ENCODE measurements at places on chromosomes 4 and X.

DNA sequence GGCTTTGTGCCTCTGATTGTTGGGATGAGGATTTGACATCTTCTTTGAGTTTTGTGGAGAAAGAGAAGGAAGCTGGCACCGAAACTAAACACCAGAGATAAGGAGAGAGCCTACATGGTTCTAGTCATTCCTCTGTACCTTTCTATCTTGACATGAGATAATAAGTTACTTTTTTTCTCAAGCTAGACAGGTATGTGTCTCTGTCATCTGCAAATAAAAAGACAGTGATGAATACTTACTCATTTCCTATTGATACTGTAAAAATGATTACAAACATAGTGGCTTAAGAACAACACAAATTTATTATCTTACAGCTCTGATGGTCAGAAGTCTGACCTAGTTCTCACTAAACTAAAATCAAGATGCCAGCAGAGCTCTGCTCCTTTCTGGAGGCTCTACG, 1391.2 kb downstream of the STIM2 start:
- no peak for DNase-seq

DNA sequence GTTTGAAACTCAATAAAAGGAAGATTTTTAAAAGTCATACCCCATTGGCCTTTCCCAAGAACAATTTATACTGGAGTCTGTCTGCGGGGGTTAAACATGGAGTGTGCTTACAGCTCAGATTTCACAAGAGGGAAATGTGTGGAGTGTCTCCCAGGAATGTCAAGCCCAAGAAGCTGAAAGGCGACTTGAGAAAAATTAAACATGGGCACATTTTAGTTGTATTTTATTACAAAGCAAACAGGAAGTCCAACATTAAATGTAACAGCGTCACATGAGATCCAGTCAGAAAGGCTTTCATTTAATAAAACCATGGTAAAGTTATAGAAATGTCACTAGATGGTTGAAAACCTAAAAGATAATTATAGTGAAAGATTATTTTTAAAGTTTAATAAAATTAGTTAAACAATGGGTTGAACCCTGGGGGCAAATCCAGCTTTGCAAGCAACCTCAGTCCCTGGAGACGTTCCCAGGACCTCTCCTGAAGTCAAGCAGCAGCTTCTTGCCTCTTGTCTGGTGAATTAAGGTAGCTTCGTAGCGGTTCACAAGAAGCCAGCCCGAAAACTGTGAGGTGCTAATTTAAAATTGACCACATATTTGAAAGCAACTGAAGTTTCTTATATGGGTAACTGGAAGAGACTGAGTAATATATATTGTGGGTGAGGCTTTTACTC, 168.4 kb upstream of the EDNRA start:
- no peak for DNase-seq

DNA sequence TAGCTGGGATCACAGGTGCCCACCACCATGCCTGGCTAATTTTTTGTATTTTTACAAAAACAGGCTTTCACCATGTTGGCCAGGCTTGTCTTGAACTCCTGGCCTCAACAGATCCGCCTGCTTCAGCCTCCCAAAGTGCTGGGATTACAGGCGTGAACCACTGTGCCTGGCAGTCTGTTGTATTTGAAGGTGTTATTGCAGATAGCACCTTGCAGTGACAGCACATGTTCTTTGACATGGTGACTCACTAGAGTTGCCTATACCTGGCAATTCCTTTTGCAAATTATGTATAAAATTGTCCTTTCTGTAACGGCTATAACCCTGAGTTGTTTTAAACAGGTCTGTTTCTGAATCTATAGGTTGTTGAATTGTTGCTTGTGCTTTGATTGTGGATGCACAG, 7.9 kb downstream of the OGT start:
- DNase-seq: no peak

- DNase-seq: no peak
These were observed 62.5 kb upstream of the TMEM164 start for GRCh38 chrX:109940411-109940810.

DNA sequence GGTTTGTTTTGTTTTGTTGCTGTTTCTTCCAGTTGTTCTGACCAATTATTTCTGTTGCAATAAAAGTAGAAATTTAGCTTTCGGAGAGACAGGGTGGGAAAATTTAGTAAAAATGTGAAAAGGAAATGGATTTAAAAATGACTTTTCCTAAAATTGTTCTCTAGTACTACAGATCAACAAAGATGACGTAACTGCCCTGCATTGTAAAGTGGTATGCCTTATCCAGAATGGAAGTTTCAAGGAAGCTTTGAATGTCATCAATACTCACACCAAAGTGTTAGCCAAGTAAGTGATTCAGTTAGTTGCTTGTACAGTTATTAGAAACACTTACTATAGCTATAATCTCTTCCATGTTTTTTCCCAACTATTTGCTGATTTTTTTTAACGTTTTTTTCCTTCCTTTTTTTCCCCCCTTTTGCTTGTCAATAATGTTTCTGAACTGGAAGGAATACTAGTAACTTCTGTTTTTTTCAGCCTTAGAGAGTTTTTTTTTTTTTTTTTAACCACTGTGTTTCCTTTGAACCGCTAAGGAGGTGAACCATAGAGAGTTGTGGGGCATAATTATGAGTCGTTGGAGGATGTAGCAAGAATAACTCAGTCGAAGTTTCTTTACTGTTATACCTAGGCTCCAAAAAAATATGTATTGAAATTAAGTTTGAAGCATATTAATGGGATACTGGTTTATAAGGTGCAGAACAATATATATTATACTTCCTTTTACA, 2.2 kb downstream of the SRP72 start:
- DNase-seq: no peak

DNA sequence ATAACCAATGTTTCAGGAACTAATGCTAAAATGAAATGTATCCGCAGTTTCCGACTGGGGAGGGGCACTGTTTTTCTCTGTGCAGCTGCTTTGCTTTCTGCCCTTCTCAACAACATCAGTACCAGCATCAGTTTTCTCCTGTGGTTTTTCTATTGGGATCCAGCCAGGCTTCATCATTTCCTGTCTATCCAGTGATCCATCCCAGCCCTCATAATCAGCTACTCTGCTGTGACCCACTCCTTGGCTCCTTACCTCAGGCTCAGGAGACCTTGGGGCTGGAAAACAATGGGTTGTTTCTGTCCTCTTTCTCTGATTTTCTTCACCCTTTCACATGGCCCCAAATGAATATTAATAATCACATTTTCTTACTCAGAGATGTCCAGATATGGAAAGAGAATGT, 222.2 kb upstream of the DKK2 start:
- no peak for DNase-seq

- no peak for DNase-seq
These were observed 88.4 kb downstream of the AFF2 start for GRCh38 chrX:148588649-148589310.

DNA sequence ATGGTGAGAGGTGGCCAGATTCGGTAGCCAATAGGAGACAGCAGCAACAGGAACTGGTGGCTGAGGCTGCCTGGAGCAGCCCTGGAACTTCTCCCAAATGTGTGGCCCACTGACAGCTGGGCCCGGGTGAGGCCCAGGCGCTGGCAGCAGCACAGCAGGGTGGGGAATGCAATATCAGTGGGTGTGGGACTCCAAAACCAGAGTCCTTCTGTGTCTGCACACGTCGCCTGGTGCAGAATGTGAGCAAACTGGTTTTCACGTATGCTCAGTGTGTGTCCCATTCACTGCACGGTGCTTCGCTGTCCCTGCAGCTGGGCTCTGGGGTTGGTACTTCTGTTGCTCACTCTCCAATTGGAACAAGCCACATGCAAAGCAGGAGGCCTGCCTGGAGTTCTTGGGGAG, 14.4 kb upstream of the CENPU start:
- no peak for DNase-seq

DNA sequence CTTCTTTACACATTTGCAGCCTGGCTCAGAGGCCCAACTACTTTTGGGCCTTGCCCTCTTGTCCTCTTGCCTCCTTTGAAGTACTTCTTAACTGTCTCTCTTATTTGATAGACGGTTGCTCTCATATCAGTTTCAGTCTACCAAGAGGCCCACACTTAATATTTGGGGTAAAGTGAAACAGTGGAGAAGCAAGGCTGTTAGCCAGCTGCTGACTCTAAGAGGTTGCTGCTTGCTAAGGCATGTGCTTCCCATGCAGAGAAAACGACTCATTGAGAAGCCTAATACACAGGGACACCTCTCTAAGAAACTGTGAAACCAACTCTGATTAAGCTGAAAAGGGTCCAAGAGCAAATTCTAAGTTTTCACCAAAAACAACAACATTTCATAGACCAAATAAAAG, 94.6 kb downstream of the PPP3CA start:
- DNase-seq: no peak

DNA sequence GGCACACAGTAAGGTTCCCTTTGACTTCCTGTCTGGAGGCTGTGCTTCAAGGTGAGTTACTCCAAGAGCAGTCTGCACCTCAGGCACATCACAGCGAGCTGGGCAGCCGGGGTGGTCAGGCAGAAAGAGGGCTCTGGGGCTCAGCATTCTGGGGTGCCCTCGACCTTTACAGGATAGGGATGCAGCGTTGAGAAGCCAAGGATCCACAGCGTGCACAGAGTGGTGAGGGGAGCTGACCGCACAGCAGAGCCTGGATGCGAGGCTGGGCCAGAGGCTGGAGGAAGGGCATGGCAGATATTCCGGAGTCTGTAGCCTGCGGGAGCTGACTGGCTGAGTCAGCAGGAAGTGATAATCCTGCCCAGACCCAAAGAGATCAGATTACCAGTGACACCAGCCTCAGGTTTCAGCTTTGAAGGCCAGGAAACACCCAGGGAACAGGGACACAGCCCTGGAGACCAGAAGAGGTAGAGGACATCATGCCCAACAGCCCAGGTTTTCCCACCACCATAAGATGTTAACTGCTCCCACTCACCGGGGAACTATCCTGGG, 38.4 kb upstream of the PDLIM3 start:
- no peak for DNase-seq

DNA sequence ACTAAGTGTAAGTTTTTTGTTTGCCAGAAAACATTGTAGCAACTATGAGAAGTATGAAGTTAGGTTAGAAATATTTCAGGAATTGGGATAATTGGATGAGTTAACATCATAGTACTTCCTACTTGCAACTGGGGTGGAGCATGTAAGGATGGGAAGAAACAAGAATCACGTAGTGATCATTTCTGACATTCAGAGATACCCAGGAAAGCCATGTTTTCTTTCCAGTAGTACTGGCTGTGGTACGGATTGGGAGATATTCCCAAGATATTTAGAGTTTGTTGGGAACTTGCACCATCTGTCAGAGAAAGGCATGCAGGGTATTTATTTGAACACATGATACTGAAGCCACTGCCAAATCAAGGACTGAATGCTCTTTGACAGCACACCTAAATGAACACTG, 87.6 kb upstream of the SLC4A4 start:
- DNase-seq: no peak

DNA sequence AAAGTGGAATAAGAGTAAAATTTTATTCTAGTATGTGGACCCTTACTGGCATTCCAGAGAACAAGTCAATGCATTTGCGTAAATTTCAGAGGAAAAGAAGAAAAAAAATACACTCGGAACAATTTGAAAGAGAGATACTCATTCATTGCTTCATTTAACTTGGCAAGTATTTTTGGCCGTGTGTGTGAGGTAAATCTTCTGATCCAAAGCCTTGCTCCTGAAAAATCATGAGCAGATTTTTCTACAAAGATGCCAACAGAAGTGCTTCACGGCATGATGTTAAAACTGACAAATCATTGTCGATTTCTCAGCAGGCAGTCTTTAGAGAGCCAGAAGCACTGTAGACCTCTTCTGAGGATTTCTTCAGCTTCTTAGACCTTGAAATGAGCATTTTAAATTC, 194.0 kb downstream of the COX18 start:
- no peak for DNase-seq

GRCh38 chr4:88413801-88414200, 35.1 kb downstream of the HERC6 start:
- no peak for DNase-seq

- DNase-seq: no peak
These were observed 167.9 kb upstream of the CPEB2 start for GRCh38 chr4:14834382-14834781.

DNA sequence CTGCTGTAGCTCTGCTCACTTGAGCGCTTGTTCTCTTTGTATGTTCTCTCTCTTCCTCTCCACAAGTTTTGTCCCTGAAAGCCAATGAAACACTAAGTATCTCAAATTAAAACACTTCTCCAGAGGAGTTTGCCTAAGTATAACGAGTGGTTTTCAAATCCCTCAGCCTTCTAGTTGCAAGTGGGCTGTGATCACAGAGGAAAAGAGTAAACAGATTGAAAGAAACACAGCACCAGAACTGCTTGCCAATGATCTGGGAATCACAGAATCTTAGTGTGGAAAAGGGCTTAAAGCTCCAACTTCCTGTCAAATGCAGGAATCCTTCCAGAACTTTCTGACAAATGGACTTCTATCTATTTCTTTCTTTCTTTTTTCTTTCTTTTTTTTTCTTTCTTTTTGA, 4.8 kb upstream of the PRSS12 start:
- no peak for DNase-seq

DNA sequence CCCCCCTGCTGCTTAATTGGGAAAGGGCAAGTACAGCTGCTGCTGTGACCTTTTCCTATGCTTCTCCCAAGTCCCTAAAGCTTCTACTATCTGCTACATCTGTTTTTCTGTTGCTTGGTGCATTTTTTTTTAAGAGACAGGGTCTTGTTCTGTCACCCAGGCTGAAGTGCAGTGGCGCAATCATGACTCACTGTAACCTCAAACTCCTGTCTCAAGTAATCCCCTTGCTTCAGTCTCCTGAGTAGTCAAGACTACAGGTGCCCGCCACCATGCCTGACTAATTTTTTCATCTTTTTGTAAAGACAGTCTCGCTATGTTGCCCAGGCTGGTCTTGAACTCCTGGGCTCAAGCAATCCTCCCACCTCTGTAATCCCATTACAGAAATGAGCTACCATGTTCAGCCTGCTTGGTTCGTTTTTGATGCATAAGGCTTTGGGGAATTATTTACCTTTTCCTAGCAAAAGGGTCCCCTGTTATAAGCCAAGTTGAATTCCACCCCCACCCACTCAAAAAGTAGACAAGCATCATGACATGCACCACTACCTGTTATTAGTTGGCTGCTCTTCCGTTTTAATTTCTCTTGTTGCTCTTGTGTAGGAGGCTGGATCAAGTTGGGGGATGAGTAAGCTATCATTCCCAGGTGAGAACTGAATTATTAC, 39.6 kb downstream of the DGKK start:
- no peak for DNase-seq

GRCh38 chr4:106486533-106486932, 118.0 kb upstream of the GIMD1 start:
- DNase-seq: no peak

GRCh38 chr4:183350317-183351071, 28.3 kb upstream of the CLDN24 start:
- no peak for DNase-seq

GRCh38 chr4:19402581-19403065, 849.1 kb upstream of the SLIT2 start:
- DNase-seq: no peak

DNA sequence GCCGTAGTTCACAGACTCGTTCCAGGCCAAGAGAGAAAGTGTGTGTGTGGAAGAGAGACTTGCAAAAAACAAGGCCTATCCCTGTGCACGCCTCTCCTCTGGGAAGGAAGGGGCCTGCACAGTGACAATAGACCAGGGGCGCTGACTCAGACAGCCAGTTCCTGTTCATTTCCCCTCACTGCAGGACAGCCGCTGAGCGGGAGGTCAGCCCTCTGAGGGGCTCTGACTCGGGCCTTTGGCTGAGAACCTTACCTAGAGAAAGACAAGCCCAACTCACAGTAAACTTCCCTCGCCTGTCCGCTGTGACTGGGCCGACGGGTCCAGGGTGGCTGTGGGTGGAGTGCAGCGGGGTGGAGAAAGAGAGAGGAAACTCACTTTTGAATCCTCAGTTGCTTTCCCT, 52.1 kb downstream of the RTL5 start:
- no peak for DNase-seq
